Stimulated activated CD4-positive, alpha-beta T cell treated with anti-CD3 and anti-CD28 coated beads, Interleukin-15, amount 100 ng/mL, for 1 hour (primary cell): ENCODE measurements at places on chromosomes 1 and 21.

DNA sequence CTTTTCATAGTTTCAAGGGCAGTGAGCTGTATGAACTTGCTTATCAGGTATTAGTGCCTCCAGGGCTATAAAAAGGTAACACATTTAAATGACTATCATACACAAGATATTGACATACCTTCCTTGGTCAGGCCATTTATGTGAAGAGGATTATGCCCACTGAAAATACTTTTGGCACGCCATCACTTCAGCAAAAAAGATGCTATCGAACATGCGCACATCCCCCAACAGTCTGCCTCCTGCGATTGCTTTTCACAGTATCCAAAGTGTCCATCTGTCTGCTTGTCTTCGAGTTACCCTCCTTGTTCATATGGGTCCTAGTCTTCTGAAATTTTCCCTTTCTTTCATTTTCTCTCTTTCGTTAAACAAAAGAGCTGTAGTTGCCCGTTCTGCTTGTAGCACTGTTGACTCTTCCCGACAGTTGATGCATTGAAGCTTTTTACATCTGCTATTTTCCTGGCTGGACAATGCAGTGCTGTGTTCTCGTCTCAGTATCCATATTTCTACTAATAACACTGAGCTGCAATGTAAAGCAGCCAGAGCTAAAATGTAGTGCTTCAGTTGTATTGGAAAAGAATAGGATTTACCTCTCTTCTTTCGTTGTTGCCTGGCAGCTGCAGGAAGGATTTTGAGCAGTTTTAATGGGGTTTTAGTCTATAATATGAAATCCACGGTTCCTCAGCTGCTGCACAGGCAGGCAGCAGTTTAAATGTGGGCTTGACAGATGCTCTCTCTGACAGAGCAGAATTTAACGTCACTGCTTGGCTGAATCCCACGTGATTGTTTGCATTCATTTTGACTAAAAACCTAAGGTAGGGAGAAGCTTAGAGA is at the start of gene B3GALT2:
Gene B3GALT2 (minus strand): TSS at position 713 of the 831 bp plus-strand sequence. CDS start 5,051 bp downstream, outside the sequence.
- no peak for DNase-seq

DNA sequence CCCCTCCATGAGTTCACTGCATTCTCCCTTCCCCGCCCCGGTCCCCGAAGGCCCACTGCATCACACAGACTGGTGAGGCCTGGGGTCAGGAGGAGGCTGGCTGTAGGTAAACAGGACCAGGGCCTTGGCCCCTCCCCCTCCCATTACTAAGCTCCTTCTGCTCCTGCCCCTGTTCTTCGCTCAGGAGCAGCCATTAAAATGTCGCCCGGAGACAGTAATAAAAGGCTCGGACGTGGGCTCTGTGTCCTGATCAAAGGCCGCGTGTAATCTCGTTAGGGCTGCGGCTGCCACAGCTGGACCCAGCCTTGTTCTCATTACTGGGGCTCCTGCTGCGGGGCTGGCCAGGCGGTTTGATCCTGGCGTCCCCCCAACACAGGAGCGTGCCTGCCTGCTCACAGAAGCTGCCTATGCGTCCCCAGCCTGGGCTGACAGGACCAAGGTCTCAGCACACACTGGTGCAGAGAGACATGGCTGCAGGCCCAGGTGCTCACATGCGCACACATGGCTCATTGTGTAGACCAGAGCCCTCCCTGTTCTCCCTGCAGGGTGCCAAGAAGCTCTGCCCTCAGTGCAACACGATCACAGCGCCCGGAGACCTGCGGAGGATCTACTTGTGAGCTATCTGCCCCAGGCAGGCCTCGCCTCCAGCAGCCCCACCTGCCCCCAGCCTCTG is 24.0 kb downstream of the TMEM53 start:
- DNase-seq, result no peak

- no peak for DNase-seq
Observed at GRCh38 chr1:9207086-9207485, 27.5 kb upstream of the H6PD start.

DNA sequence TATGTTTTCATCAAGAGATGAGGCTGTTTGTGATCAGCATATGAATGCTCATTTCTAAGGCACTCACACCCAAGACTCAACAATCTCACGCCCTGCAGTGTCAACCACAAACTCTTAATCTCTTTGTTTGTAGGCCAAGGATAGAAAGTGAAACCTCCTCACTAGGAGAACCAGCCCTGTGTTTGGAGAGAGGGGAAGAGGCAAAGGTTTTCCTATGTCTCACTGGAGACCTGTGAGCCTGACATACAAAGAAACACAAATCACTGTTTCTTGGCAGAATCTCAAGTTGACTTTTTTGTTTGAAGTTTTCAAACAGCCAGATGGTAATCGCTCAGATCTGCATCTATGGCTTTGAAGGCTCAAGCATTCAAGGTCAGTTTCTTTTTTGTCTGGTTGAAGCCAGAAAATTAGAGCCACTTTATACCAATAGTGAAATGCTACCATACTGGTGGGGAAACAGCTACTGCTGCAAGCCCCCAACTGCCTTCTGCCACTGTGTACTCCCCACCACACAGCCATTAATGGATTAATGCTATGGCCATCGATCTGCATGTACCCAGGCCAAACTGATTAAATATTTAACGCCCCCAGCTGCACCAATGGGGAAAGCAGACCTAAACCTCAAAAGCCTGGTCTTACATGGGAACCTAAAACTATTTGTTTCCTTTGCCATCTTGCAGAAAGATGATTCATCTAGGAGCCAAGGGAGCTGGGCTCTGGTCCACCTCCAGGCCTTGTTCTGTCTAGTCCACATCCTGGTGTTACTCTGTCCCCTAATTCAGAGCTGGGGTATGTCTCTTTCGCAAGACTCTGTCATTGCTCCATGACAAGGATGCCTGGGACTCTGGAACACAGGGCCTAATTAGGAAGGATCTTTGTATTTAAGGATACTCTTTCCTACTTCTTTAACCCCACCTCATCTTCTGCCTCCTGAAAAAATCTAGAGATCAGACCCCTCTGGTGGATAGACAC is 16.3 kb downstream of the PDZK1 start:
- no peak for DNase-seq

DNA sequence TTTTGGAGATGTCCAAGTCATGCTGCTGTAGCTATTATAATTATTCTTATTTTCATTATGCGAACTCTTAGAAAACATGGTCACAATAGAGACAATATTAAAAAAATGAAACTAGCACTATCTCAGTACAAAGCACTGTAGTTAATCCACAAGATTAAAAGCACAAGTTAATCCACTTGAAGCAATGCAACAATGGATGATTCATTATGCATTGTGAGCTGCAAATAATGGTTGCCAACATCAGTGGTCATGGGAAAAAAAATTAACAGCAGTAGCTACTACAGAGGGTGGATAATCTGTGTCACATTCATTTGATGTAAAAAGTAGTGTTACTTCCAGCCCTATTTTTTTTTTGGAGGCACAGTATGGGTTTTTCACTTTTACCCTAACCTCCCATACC is 56.7 kb downstream of the DPT start:
- no peak for DNase-seq

DNA sequence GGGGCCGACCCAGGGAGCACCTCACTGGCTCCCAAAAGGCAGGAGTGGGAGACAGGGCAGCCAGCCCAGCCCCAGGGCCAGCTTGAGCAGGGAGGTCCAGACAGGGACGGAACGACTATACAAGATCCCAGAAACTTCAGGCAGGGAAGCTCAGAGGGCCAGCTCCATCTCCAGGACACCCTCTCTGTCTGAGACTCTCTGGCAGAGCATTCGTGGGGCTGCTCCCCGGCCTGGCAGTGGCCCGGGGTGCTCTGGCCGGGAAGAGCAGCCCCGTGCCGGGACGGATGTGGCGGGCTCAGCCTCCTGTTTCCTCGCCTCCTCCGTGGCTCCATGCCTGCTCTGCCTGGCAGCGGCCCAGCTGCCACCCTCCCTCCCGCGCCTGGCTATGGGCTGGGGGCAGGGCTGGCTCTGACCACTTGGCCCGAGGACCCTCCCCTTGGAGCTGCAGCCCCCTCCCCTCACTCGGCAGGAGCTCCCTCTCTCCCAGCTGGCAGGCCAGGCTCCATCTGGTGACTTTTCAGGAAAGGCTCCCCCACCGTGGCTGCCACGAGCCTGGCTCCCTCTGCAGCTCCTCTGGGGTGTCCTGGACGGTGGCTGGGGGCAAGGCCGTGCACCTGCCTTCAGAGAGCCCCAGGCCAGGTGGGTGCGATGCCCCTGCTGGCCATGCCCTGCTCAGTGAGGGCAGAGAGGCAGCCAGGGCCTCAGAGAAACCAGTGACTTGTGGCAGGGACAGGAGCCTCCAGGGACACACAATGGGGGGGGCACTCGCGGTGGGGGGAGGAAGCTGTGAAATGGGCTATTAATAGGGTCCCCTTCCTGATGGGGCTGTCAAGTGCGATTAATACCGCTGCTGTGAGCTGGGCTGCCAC is 5.6 kb upstream of the PLCH2 start:
- no peak for DNase-seq

DNA sequence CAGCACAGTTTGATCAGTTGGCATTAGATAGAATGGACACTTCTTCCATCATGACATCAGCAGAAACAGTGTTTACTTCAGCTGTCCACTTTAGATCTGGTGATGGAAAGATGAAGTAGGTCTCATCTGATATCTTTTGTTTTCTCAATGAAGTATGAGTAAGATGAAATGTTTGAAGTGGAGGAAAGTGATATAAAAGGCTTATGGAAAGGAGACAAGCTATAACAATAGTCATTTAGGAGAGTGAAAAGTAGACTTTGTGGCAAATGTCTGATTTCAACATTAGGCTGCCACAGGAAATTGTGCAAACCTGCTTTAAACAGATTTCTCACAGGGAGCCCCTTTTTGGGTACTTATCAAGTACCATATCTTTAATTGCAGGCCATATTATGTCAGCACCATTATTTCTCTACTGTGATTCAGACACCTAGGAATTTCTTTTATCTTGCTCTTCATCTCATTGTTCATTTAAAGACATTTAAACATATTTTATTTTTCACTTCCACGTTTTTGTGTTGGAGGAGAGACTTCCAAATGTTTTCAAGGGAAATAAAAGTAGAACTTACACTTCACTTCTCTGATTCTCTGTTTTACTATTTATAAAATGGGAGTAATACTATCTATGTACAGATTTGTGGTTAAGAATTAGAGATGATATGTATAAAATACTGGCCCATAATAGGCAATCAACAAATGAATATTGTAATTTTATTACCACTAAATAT is 18.1 kb downstream of the PDC start:
- DNase-seq, result no peak

DNA sequence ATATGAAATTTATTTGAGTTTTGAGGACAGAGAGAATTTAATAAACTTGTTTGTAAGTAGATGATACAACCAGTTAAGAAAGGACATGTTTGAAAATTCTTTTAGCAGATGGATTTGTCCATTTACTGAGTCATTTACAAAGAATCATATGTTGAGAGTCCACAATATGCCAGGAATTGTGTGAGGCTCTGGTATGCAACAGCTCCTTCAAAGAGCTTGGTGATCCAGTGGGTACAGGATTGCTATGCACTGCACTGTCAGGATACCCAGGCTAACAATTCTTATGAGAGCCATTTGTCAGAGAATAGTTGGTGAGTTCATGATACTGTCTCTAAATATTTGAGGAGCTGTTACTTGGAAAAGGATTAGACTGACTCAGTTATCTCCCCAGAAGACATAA is 11.0 kb downstream of the DNM3 start:
- no peak for DNase-seq

GRCh38 chr1:1531947-1532346 is 8.5 kb downstream of the TMEM240 start:
- DNase-seq, result no peak

DNA sequence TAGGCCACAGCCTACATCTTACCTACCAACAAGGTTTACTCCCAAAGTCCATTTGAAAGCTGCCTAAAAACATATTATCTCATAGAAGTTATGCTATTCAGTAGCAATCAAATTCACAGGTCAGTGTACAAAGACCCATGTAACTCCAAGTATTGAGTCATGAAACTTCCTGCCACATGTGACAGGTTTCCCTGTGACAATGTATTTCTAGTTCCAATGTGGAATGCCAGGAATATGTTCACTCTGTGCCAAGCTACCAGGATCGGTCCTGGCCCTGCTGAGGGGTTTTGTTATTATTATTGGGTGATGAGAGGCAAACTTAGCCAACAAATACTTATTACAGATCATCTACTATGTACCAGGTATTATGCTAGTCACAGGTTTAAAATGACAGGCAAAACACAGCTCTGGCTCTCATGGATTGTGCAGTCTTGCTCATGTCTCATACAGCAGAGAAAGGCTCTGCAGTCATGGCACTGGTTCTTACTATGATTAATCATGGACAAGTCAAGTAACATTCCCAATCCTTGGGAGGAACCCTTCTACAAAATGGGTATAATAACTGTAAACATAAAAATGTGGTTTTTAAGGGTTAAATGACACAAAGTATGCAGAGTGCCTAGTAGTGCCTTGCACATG is 22.5 kb downstream of the DPH5 start:
- no peak for DNase-seq

- DNase-seq, result no peak
Observed at GRCh38 chr1:167442854-167443565, 75.3 kb downstream of the CD247 start.

- no peak for DNase-seq
Observed at GRCh38 chr1:236657398-236657797, 28.9 kb upstream of the ACTN2 start.

DNA sequence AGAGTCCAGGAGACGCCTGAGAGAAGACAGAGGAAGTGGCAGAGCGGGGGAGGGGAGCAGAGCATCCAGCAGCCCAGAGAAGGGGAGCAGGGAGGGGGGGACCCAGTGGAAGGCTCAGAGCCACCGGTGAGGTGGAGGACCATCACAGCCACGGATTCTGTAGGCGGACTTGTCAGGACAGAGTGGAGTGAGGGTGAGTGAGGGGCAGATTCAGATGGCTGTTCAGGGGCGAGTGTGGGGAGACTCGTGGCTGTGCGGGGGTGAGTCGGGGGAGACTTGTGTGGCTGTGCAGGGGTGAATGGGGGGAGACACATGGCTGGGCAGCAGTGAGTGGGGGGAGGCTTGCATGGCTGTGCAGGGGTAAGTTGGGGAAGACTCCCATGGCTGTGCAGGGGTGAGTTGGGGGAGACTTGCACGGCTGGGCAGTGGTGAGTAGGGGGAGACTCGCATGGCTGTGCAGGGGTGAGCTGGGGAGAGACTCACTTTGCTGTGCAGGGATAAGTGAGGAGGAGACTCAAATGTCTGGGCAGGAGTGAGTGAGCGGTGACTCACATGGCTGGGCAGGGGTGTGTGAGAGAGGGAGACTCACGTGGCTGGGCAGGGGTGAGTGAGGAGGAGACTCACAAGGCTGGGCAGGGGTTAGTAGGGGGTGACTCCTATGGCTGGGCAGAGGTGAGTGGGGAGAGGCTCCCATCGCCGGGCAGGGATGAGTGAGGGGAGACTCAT is 56.8 kb upstream of the ABCG1 start:
- no peak for DNase-seq

DNA sequence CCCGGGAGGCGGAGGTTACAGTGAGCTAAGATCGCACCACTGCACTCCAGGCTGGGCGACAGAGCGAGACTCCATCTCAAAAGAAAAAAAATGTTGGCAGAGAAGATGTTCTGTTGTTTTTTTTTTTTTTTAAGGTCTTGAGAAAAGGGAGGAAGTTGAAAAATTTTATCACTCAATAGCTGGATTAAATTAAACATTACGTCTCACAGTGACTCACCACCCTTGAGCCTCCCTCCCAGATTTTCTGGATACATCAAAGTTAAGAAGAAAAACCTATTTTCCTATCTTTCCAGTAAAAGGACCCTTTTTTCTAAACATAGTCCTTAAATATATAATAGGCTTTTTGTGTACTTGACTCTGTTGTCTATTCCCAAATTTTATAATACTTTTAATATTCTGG is 35.5 kb downstream of the IFNAR1 start:
- no peak for DNase-seq

- DNase-seq, result no peak
Observed at GRCh38 chr1:26359981-26360806, 6.3 kb upstream of the CRYBG2 start.
